ENCODE measurements at places on chromosomes 2 and 18.

GRCh38 chr2:196759378-196759706 is 40.1 kb downstream of the GTF3C3 start:
- no peak for DNase-seq

GRCh38 chr2:241561832-241562231 is 3.3 kb downstream of the BOK start:
- DNase-seq, result no peak

- no peak for DNase-seq
Measured at GRCh38 chr2:24272161-24272802, 88.1 kb downstream of the ITSN2 start.

- peak; percentile 11 for DNase-seq
Measured at GRCh38 chr18:3605954-3606443, 156.0 kb downstream of the TGIF1 start.

DNA sequence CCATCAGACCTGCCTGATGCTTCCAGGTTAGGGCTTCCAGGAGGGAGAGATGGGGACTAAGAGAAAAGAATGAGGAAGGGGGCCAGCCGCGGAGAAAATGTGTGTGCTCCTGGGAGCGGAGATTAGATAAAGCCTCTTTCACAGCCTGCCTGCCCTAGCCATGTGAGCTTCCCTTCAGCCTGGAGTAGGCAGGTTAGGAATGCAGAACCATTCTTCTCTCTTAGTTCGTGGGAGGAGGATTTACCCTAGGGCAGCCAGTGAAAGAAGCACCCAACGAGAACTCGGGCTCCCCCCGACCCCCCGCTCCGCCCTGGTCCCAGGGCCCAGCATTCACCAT is 36.1 kb downstream of the POMC start:
- no peak for DNase-seq

GRCh38 chr2:136116813-136117390 is 1.0 kb downstream of the CXCR4 start:
- no peak for DNase-seq

GRCh38 chr2:240927390-240927781 is 21.2 kb downstream of the CROCC2 start:
- DNase-seq, result no peak

DNA sequence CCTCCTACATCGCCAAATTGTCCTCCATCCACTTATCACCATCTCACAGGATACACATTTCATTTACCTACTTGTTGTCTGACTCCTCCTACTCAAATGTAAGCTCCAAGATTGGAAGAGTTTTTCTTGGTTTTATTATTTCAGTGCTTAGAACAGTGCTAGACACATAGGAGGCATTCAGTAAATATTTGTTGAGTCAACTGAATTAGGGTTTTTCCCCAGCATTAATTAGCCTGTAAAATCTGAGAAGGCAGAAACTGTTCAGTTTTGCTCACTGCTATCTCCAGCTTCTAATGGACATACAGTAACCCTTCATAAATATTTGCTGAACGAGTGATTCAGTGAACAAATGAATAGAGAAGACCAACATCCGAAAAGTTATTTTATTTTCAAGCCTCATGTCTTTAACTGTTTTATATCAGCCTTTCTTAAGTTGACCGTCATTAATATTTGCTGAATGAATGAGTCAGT is 800 bp downstream of the TTC21B start:
- no peak for DNase-seq

DNA sequence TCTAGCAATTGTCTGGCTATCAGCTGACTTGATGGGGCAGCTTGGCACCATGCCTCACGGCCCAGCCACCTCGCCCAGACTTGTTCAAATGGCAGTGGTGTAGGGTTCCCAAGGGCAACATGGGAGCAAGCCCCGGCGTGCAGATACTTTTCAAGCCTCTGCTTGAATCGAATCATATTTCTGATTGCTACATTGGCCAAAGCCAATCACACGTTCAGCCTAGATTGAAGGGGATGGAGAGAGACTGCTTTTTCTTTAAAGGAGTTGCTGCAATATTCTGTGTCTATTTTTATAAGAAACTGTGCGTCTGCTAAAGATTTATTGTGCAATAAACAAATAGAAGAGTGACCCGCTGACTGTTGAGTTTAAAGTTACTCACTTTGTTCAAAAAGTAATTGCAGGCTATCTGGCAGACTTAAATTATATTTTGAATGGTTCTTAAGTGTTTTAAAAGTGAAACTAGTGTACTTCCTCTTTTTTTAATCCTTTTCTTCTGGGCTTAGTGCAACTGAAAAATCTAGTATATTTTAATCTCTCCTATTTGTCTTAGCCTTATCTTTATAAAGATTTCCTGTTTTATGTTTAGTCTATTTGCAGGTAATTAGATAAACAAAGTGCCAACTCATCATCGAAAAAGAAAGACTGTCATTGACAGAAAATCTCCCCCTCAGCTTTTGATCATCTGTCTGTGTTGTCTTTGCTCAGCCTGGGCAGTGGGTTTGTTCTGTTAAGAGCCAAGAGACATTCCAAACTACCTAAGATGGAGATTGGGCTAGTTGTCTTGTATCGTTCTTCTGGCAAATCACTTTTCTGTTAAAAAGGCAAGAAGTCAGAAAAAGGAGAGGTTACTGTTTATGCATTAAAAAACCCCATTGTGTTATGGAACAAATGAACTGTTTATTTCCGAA is 156.1 kb downstream of the TPGS2 start:
- DNase-seq, result no peak

DNA sequence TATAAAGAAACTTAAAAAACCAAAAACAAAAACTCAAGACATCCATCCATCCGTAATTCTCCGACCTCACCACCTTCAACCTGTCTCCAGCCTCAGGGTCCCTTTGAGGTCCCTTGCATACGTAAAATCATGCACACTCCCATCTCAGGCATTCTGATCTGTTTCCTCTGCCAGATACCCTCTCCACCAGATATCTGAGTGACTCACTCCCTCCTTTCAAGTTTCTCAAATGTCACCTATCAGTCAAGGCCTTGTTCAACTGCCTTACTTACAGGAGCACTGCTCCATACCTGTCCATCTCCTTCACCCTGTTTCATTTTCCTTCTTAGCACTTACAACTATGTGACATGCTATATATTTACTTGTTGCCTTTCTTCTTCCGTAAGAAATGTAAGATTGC is 369.3 kb downstream of the NBAS start:
- no peak for DNase-seq

- DNase-seq, result no peak
Measured at GRCh38 chr2:240183875-240184590, 43.6 kb upstream of the OTOS start.

DNA sequence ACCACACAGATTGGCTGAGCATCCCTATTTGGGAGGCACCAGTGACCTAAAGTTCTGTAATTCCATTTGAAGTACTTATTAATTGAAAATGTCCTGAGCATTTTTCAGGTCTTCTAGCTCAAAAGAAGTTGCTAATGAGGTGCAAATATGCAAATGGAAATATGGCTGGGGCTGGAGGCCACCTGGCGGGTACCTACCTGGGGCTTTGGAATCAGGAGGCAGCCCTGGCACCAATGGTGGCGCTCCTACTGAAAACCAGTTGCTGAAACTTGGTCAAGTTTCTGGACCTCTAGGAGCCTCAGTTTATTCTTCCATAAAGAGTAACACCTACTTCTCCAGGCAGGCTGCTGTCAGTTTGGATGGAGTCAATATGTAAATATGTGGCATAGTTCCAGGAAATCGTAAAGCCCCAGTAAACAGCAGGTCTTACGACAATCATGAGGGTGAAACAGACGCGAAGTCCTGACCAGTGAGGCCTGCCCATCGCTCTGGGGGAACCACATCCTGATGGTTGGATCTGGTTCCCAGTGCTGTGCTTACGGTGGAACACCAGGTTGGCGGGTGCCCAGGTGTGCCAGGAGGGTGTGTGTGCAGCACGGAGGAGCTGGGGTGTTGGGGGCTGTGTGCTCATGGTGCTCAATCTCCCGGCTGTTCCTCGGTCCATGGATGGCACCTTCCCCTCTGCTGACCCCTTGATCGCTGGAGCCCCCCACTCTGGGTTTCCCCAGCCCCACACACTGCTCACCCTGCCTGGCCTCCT is 186.1 kb downstream of the TWIST2 start:
- DNase-seq, result no peak
